GM12878 (cell line): ENCODE measurements at places on chromosomes 6 and 20. TPM values are rescaled to one million over a fixed set of nuclear protein-coding genes. Genes with fewer than 3 reads are reported as not detected.

GRCh38 chr20:3235666-3236324 is 3.2 kb downstream of the SLC4A11 start:
- DNase-seq = no peak

COX4I2 gene
- not detected in 2 replicates for total RNA-seq

GRCh38 chr6:90095788-90096187 is 200.9 kb downstream of the BACH2 start:
- no peak for DNase-seq

VGLL2 gene
- total RNA-seq = not detected in 2 replicates

GRCh38 chr6:84866715-84867114 is 102.3 kb upstream of the TBX18 start:
- DNase-seq = no peak

DNA sequence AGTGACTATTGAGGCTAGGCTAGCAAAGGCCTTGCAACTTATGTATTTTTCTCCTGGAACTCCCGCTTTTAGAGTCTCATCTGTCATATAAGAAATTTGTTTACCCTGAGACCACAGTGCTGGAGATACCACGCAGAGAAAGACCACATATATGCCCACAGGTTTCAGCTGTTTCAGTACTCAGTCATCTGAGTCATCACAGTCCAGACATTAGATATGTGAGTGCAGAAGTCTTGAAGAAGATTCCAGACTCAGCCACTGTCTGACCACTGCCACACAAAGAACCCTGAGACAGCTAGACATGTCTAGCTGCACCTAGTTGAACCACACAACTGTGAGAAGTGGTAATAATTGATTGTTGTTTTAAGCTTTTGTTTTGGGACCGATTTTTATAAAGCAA is 648.3 kb downstream of the EPM2A start:
- no peak for DNase-seq

- no peak for DNase-seq
These were observed 73.0 kb downstream of the EYA2 start for GRCh38 chr20:46967646-46968045.

GSTA5 gene
- not detected in 2 replicates for total RNA-seq

TGM3 gene
- total RNA-seq = not detected in 2 replicates

- no peak for DNase-seq
These were observed 24.6 kb downstream of the PMEPA1 start for GRCh38 chr20:57685146-57685758.

DNA sequence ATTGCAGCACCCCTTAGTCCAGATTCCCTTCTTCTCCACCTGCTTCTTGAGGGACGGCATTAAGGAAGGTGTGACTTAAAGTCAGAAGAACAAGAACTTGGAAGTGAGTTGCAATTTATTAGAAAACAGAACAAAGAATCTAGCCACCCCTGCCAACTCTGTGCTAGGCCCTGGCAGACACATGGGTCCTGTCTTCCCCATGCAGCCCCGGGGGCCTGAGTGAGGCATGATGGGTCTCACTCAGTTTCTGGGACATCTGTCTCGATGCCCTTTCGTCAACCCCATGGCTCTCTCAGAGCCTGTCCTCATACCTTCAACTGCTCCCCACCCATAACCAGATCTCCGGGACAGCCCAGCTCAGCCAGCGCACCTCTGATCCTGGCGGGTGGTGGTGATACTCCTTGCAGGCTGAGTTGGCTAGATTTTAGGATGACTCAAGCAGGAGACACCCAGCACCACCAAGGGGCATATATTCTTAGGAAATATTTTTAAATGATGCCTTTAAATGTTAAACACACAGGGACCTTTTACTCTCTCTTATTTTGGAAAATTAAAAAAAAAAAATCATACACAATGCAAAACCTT is 143.2 kb upstream of the RNF24 start:
- no peak for DNase-seq

GRCh38 chr20:56443654-56444540 is 24.5 kb upstream of the RTF2 start:
- DNase-seq = no peak

DNA sequence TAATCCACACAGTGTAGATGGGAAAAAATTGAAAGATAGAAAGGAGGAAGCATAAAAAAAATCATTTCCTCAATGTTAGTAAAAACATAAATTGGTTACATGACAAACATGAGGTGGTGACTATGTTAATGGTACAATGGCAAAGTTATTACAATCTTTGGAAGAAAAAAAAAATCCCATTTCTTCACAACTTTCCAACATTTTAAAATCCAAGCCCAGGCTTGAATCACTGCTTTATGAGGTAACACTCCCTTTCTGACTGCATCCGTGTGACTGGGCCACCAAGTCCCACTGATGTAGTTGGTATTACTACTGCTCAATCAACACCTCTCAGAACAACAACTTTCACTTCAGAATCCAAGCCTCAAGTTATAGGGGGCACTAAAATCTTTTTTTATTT is 160.4 kb downstream of the BTBD9 start:
- DNase-seq = no peak

DNA sequence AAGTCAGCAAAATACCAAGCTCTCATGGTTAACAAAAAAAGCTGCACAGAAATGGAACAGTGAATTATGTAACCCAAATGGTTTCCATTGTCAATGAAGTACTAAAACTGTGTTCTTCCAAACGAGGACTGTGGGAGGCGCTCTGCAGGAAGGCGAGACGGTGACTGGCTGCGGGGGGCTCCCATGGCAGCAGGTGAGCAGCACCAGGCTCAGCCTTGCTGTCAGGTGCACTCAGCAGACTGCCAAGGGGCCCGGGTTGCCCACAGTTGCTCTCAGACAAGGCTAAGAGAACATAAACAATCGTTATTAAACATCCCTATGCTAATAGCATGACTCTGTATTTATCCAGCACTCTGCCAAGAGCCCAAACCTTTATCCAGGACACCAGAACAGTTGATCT is 630.3 kb upstream of the ARID1B start:
- DNase-seq = no peak

DNA sequence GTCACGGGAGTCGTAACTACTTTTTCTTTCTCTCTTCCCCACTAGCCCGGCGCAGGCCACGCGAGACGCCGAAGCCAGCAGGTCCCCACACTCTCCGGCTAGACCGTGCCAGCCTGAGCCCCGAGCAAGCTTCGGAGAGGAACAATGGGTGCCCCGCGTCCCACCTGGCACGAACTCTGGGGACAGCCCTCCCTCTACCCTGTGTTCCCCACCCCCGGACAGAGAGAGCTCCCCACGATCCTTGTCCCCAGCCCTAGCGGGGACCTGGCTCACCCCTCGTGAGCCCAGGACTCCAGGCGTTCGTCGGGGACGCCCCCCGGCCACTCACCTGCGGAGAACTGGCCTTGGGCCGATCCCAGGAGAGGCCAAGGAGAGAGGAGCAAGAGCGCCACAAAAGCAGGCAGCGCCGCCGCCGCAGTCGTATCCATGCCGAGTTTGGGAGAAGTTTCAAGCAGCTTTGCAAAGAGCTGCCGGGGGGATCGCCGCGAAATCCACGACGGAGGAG is 416 bp downstream of the PTPRK start:
- DNase-seq = no peak

GRCh38 chr6:151096691-151097606 is 142.8 kb upstream of the AKAP12 start:
- no peak for DNase-seq

CST1 gene
- not detected in 2 replicates for total RNA-seq
